Heart left ventricle (tissue), 16 donors: ENCODE measurements at places on chromosomes 4 and X. TPM values are rescaled to one million over a fixed set of nuclear protein-coding genes. Genes with fewer than 3 reads are reported as not detected.

DNA sequence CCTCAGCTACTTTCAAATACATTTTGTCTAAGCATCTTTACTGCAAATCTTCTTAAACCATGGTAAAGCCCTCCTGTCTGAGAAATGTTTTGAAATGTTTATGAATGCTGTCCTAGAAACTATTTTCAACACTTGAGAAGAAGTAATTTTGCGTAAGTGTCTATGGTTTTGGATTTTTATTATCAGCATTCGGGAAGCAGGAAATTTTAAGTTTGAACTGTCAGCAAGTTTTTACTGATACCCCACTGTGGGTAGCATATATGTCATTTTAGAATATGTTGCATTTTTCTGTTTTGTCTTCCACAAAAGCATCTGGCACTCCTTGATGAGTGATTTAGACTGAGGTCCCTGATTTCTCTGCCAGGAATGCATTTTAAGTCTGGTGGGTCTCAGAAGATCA is 302.4 kb upstream of the GIMD1 start:
- no peaks in the 10 kb centered on the region for H3K36me3 ChIP-seq
- no peaks in the 10 kb centered on the region for H3K27me3 ChIP-seq

GRCh38 chr4:127634181-127634580 is 1.4 kb downstream of the INTU start:
- H3K36me3 ChIP-seq: no peaks in the 10 kb centered on the region
- H3K27me3 ChIP-seq: no peaks in the 10 kb centered on the region
- H3K4me1 ChIP-seq: peaks cover 4% of the 10 kb centered on the region

GRCh38 chrX:69615779-69616456 is at the start of gene EDA:
EDA (plus strand) TSS chrX:69616113.
- DNase-seq: peak; percentile 90
- peaks cover 8% of the 10 kb centered on the region for H3K27me3 ChIP-seq
- H3K4me3 ChIP-seq: peak within 1 kb of the TSS; percentile 90
- peak within 1 kb of the TSS; percentile 43 for H3K27ac ChIP-seq

- H3K27ac ChIP-seq: no peak overlapping the region
- H3K4me3 ChIP-seq: no peak overlapping the region
- DNase-seq: peak; percentile 67
- no peaks in the 10 kb centered on the region for H3K4me1 ChIP-seq
- no peaks in the 10 kb centered on the region for H3K36me3 ChIP-seq
Measured at GRCh38 chr4:26779674-26780073, 81.0 kb upstream of the STIM2 start.

GRCh38 chr4:8542776-8543525 is 37.2 kb upstream of the GPR78 start:
- no peak overlapping the region for H3K4me3 ChIP-seq
- no peaks in the 10 kb centered on the region for H3K27me3 ChIP-seq
- H3K27ac ChIP-seq: no peak overlapping the region
- no peak for DNase-seq
- no peaks in the 10 kb centered on the region for H3K4me1 ChIP-seq

DNA sequence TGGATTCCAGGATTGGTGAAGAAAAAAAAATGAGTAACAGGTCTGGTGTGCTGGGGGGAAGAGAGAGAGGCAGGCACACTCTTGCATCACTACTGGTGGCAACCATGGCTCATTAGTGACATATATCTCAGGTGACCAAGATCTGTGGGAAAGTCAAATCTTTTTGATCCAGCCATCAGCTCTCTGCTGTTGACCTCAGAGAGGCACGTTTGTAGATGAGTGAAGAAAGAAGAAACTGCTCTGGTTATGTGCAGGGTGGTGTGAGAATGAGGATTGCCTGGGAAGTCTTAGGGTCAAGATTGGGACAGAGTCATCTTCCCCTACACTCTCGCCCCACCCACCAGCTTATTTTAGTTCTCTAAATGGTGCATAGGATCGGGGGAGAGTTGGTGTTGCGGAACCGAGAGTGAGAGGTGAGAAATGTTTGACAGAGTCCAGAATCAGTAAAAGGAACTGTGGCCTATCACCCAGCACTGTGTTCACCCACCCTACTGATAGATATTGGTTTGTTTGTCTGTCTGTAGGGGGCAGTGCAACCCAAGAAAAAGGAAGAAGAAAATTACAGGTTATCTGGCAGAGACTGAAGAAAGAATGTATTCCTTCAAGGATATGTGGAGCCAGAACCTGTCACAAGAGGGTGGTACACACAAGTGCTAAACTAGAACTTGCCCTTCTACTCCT is 21.9 kb downstream of the ARMCX6 start:
- H3K36me3 ChIP-seq: no peaks in the 10 kb centered on the region
- no peak overlapping the region for H3K27ac ChIP-seq
- no peak for DNase-seq
- H3K4me3 ChIP-seq: no peak overlapping the region
- no peaks in the 10 kb centered on the region for H3K27me3 ChIP-seq

DNA sequence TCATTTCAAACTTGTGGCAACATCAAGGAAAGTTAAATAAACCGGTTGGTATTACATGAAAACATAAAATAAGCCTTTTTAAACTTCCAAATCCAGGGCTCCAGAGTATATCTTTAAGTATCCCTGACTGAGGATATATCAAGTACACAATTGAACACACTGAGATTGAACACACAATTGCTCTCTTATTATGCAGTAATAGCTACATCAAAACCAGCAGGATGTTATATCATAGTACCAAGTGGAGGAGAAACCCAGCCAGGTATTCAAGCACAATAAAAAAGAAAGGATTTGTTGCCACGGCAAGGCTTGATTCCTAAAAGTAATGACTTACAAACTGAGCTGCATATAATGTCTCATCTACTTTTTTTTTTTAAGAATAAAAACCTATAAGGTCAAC is 605.8 kb downstream of the SPOCK3 start:
- H3K4me1 ChIP-seq: no peaks in the 10 kb centered on the region
- no peak overlapping the region for H3K27ac ChIP-seq
- no peaks in the 10 kb centered on the region for H3K27me3 ChIP-seq

- no peaks in the 10 kb centered on the region for H3K36me3 ChIP-seq
- no peaks in the 10 kb centered on the region for H3K4me1 ChIP-seq
- no peak overlapping the region for H3K4me3 ChIP-seq
- H3K27me3 ChIP-seq: no peaks in the 10 kb centered on the region
- H3K27ac ChIP-seq: no peak overlapping the region
Measured at GRCh38 chr4:93660036-93660435, 168.5 kb upstream of the ATOH1 start.

DNA sequence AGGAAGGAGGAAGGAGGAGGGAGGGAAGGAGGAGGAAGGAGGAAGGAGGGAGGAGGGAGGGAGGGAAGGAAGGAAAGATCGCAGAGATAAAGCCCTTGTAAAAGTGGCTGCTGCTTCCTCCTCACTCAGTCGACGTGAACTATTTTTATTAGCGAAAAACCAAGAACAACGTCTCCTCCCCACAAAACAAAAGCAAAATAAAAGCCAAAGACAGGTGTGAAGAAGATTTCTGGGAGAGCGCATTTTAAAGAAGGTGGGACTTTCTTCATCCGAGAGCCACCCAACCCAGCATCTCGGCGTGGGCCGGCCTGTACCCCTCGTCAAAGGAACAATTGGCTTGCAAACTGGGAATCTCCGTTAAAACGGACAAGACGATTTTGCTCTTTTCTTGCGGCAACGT is 40.7 kb upstream of the ASMTL start:
- peak overlapping the region; percentile 85 for H3K27ac ChIP-seq
- H3K36me3 ChIP-seq: no peaks in the 10 kb centered on the region
- peak overlapping the region; percentile 46 for H3K4me3 ChIP-seq
- H3K4me1 ChIP-seq: peaks cover 7% of the 10 kb centered on the region
- H3K27me3 ChIP-seq: no peaks in the 10 kb centered on the region

GRCh38 chr4:31467781-31468180 is 747.6 kb downstream of the PCDH7 start:
- no peak overlapping the region for H3K4me3 ChIP-seq
- H3K27ac ChIP-seq: no peak overlapping the region
- no peaks in the 10 kb centered on the region for H3K4me1 ChIP-seq

- DNase-seq: no peak
- H3K27me3 ChIP-seq: no peaks in the 10 kb centered on the region
- peaks cover 27% of the 10 kb centered on the region for H3K4me1 ChIP-seq
- no peak overlapping the region for H3K27ac ChIP-seq
Measured at GRCh38 chr4:123858465-123858864, 461.9 kb downstream of the SPRY1 start.

- DNase-seq: no peak
- H3K4me1 ChIP-seq: no peaks in the 10 kb centered on the region
- H3K27me3 ChIP-seq: no peaks in the 10 kb centered on the region
- no peak overlapping the region for H3K27ac ChIP-seq
- H3K36me3 ChIP-seq: no peaks in the 10 kb centered on the region
- no peak overlapping the region for H3K4me3 ChIP-seq
Measured at GRCh38 chr4:180542445-180543100, 1700.6 kb upstream of the TENM3 start.

GRCh38 chr4:121675715-121676114 is 21.1 kb downstream of the ANXA5 start:
- peaks cover 98% of the 10 kb centered on the region for H3K36me3 ChIP-seq
- H3K27ac ChIP-seq: no peak overlapping the region
- H3K27me3 ChIP-seq: no peaks in the 10 kb centered on the region
- no peak for DNase-seq

DNA sequence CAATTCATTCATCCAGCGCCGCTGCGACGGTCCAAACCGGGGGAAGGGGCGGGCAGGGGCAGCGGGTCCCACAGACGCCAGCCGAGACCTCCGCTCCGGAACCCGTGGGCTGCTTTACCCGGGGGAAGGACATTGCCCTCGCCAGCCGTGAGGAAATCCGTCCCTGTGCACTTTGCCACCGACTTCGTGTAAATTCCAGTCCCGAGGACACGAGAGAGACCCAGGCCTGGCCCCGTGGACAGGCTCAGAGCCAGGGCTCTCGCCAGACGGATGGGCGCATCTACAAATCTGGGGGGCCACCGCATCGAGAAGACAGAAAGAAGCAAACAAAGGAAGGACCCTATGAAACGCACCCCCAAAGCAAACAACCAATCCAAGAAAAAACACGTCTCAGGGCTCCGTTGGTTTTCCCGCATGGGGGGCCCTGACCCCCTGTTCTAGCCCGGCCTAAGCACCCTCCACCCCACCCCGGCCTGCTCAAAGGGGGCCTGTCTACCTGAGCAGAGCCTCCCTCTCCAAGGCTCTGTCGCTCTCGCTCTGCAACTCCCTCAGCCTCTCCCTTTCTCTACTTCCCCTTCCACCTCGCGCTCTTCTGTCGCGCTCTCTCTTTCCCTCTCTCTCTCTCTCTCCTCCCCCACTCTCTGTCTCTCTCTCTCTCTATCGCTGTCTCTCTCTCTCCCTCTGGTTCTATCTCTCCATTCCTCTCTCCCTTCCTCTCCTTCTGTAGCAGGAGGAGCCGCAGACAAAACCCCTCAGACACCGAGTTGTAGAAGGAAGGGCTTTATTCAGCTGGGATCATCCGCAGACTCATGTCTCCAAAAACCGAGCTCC is 11.3 kb downstream of the FRG2 start:
- H3K4me1 ChIP-seq: no peaks in the 10 kb centered on the region
- H3K36me3 ChIP-seq: no peaks in the 10 kb centered on the region
- peaks cover 44% of the 10 kb centered on the region for H3K27me3 ChIP-seq
- no peak overlapping the region for H3K4me3 ChIP-seq
- no peak overlapping the region for H3K27ac ChIP-seq
- DNase-seq: no peak

- H3K36me3 ChIP-seq: no peaks in the 10 kb centered on the region
- H3K4me1 ChIP-seq: peaks cover 8% of the 10 kb centered on the region
- no peak for DNase-seq
- H3K27me3 ChIP-seq: no peaks in the 10 kb centered on the region
- H3K27ac ChIP-seq: peak overlapping the region; percentile 97
Measured at GRCh38 chr4:128286474-128287058, 1.0 kb downstream of the PGRMC2 start.

- no peak overlapping the region for H3K4me3 ChIP-seq
- DNase-seq: peak; percentile 76
- no peaks in the 10 kb centered on the region for H3K4me1 ChIP-seq
- H3K36me3 ChIP-seq: no peaks in the 10 kb centered on the region
- H3K27me3 ChIP-seq: peaks cover 3% of the 10 kb centered on the region
- H3K27ac ChIP-seq: no peak overlapping the region
Measured at GRCh38 chr4:181143250-181143854, 1099.8 kb upstream of the TENM3 start.

The RTL9 gene
- 0.65 TPM for total RNA-seq

The RPS6KA6 gene
- 0.08 TPM for total RNA-seq

The HMX1 gene
- 0.25 TPM for total RNA-seq

The XAGE3 gene
- not detected for total RNA-seq

The METTL14 gene
- 20.9 TPM for total RNA-seq

The FGB gene
- 0.25 TPM for total RNA-seq

The COL4A6 gene
- total RNA-seq: 4.6 TPM

The IGFBP7 gene
- total RNA-seq: 494 TPM
